Stimulated activated CD4-positive, alpha-beta T cell treated with anti-CD3 and anti-CD28 coated beads, Interleukin-12 subunit alpha, Interleukin-12 subunit beta, amount 100 ng/mL, for 4 hours (primary cell): ENCODE measurements at places on chromosomes 4 and X.

DNA sequence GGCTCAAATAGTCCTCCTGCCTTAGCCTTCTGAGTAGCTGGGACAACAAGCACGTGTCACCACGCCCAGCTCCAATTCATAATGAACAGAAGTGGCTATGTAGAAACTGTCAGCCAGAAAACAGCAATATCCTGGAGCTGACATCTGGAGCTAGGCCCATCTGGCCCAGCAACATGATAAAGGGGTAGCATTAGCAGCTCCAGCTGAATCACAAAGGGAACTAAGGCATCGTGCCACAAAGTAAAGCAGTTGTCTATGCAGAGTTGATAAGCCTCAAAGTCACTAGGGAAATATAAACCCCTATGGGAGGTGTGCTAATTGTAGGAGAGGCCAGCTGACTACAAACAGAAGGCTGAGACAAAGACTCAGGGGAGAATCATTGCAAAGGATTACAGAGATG lies 270.5 kb upstream of the GPC4 start:
- no peak for DNase-seq

- no peak for DNase-seq
Observed at GRCh38 chrX:57172544-57172943, 35.3 kb upstream of the SPIN2A start.

GRCh38 chrX:136711147-136711546 lies 63.2 kb downstream of the CD40LG start:
- DNase-seq: no peak

GRCh38 chrX:153739754-153740486 lies 15.3 kb downstream of the ABCD1 start:
- no peak for DNase-seq

- no peak for DNase-seq
Observed at GRCh38 chr4:147813109-147813773, 81.4 kb downstream of the ARHGAP10 start.

- no peak for DNase-seq
Observed at GRCh38 chrX:133089411-133089810, 7.5 kb downstream of the USP26 start.

- DNase-seq: no peak
Observed at GRCh38 chr4:61783050-61783449, 582.9 kb downstream of the ADGRL3 start.

- DNase-seq: no peak
Observed at GRCh38 chr4:159273141-159273438, 170.2 kb downstream of the RAPGEF2 start.

DNA sequence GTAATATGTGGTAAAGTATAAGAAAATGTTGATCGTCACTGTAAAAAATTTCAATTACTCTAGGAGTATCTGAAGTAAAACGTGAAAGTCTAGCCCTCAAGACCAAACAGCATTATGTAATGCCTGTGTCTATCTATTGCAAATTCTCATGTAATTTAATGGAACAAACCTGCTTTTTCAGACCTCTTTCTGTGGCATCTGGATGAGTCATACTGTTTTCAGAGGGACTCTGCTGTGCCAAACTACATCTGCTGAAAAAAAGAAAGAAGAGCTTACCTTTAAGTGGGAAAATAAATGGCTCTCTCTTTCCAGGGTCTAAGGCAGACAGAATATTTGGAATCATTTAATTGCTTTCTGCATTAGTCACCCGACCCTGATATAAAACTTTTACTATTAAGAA lies 89.8 kb upstream of the ARMCX2 start:
- DNase-seq: no peak

- DNase-seq: no peak
Observed at GRCh38 chrX:16807976-16808542, 21.8 kb downstream of the TXLNG start.

DNA sequence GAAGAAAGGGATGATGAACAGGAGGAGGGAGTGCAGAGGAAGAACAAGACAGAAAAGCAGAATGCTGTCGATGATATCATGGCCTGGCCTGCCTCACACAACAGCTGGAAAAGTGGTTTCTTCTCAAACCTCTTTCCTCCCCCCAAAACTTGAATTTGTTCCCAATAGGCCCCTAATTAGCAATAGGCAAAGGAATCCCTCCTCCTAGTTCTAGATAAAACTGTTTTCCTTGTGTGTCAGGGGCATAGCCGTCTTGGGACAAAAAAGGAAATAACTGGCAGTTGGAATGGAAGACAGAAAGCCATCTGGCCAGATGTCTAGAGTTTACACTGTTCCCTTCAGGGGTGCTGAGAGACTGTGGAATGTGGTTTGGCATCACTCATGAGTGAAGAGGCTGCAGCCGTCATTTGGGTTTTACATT lies 177.8 kb upstream of the C1QTNF7 start:
- DNase-seq: no peak

DNA sequence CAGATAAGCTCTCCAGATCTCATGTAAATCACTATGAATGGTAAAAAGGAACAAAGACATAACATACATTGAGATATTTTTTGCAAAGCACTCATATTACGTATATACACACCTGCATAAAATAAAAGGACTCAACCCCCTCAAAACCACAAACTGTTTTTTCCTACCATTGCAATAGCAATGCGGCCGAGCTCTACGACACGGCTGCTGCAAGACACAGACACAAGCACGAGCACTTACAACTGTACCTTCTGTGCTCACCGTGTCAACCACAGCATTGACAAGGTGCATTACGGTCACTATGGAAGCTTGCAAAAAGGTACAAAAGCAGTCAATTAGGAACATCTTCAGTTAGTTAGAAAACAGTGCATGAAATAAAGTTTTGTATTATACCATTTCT lies 37.1 kb upstream of the MTNR1A start:
- DNase-seq: no peak

DNA sequence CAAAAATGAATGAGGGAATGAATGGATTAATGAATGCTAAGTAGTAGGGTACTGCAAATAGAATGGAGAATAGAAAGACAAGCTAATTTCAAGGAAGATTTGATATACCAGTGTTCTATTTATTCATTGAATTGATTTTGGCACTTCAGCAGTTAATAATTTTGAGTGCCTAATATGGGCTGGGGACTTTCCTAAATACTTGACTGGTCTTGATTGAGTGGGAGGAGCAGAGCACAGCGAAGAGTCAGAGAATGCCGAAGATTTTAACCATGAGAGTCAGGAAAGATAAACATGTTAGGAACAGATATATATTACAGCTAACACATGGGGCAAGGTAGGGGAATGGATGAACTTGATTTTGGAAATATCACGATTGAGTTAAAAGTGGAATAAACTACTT lies 10.6 kb downstream of the IL15 start:
- no peak for DNase-seq

DNA sequence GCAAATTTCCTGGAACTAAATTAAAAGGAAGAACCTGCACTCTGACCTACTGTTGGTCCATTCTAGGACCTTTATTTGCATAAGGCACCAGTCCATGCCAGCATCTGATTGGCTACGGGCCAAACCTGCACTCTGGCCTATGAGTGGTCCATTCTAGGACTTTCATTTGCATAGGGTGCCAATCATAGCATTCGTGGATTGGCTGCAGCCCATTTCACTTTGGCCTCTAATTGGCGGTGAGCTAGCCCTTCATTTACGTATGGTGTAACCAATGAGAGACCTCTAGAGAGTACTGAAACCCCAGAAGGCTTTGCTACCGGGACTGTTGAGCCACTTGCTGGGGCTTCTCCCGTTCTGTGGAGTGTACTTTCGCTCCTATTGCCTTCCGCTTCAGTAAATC lies 6.1 kb upstream of the RNF175 start:
- DNase-seq: no peak

DNA sequence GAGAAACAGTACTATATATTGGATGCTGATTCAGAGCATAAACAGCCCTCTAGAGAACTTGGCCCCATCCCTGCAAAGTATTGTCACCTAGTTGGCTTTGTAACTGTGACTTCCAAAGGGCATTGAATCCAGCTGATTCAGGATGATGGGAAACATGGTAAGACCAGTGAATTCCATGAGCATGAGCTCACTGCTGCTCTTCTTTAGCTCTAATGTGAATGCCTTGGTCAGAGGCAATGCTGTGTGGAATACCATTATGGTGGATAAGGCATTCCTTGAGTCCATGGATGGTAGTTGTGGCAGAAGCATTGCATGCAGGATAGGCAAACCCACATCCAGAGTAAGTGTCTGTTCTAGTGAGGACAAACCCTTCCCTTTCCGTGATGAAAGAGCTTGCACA lies 365.6 kb upstream of the EDA2R start:
- DNase-seq: no peak

DNA sequence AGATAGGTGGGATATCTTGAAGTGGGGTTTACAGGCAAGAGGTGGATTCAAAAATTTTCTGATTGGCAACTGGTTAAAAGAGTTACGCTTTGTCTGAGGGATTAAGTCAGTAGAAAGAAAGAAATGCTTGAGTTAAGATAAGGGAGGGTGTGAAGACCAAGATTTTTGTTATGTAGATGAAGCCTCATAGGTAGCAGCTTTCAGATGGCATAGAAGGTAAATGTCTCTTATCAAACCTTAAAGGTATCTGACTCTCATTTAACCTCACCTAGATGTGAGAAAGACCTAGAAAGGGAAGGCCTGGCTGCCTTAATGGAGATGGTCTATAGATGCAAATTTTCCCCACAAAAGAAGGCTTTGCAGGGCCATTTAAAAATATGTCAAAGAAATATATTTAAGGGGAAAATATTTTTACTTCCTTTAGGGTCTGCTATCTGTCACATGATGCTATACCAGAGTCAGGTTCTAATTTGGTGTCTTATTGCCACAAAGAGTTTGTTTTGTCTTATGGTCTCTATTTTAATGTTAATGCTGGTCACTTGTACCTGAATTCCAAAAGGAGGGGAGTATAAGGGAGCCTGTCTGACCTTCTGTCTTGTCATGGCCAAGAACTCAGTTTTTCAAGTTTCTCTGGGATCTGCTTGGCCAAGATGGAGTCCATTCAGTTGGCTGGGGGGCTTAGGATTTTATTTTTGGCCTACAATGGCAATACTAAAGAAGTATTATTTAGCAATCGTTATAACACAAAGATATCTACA lies 699.1 kb upstream of the AMOT start:
- DNase-seq: no peak

DNA sequence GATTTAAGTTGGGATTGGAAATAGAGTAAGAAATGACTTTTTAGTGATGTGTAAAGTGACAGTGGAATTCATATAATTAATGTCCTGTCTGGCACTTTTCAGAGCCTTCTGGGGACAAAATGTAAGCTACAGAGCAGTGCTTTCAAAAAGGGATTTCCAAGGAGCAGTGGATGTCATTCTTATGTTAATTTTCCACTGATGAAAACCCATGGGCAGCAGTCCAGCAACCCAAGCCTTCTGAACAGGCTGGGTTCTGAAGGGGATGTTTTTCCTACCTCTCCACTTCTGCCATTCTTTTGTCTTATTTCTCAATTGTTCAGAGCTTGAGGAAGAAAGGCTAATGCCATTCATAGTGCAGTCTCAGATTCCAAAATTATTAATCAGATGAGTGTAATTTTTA lies 717.6 kb upstream of the HS3ST1 start:
- no peak for DNase-seq

DNA sequence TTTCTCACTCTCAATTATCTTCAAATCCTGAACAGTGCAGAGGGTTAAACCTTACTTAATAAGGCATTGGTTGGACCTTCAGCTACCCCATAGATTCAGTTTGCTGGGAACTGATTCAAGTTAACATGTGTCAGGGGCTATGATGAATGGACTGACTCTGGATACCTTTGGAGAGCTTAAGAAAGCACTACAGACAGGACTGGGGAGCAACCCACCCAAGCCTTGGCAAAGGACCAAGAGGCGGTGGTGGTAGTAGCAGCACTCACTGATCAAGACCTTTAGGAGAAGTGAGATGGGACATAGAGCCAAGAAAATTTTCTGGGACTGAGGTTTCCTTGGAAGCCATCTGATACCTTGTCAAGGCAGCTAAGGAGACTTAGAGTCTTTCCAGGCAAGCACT lies 43.0 kb upstream of the TAPT1 start:
- DNase-seq: no peak

DNA sequence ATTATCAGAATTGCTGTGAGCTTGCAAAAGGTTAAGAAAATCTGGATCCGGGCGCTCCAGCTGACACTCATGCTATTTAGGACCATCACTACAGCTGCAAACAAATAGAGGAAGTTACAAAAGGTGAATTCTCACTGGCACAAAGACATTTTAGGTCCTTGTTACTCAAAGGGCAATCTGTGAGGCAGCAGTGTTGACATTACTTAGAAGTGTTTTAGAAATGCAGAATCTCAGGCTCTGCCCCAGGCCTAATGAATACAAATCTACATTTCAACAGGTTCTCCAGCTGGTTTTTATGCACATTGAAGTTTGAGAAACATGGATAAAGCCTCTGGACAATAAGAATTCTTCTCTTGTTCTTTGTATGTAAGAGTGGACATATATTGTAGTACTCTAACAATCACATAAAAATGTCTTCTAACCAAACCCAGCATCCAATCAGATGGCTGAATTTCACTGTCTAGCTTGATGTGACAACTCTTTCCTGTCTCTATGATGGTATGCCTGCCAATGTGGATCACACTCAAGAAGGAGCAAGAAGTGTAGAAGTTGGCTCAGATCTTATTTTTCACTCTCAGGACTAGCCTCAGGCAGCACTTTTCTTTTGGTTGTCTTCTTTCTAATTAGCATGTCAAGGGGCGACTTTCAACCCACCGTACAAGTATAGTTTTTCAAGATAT lies 18.8 kb downstream of the SLC7A11 start:
- no peak for DNase-seq

DNA sequence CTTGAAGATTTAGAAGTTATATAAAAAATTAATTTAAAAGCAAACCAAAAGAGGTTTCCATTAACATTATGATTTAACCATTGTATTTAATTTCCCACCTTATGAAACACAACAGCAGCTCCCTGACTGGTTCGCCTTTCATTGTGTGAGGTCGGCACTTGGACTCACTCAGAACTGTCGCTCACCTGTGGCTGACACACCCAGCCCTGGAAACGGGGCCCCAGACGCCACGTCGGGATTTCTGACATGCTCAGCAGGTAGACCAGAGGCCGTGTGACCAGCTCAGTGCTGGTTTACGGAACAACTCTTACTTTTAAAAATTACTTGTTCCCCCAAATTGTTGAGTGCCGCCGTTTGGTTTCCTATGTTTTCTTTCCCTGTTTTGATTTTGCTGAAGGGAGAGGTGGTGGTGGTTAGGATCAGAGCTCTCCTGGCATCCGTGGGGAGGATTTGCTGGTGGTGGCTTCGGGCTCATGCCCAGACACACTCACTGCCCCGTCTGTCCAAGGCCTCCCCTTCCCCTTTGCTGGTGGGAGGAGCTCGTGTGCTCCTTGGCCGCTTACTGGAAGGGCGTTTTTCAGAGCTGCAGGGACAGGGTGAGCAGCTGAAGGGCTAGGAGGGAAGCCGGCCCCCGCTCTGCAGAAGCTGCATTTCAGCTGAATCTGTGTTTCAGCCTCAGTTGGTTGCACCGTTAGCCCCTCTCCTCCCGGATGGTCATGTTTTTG lies 59.2 kb downstream of the CPLX1 start:
- no peak for DNase-seq
